ENCODE measurements at places on chromosomes 5 and 9. TPM values are rescaled to one million over a fixed set of nuclear protein-coding genes. Genes with fewer than 3 reads are reported as not detected.

The DPYSL3 gene
- total RNA-seq: 16.4 TPM

The FBP2 gene
- total RNA-seq: not detected

The ANKRD55 gene
- total RNA-seq: not detected

The SLC46A2 gene
- not detected for total RNA-seq

The LURAP1L gene
- 9.4 TPM for total RNA-seq

The ARL14EPL gene
- total RNA-seq: 0.47 TPM

GRCh38 chr5:159010661-159011442 lies 88.9 kb downstream of the EBF1 start:
- no peak for DNase-seq

DNA sequence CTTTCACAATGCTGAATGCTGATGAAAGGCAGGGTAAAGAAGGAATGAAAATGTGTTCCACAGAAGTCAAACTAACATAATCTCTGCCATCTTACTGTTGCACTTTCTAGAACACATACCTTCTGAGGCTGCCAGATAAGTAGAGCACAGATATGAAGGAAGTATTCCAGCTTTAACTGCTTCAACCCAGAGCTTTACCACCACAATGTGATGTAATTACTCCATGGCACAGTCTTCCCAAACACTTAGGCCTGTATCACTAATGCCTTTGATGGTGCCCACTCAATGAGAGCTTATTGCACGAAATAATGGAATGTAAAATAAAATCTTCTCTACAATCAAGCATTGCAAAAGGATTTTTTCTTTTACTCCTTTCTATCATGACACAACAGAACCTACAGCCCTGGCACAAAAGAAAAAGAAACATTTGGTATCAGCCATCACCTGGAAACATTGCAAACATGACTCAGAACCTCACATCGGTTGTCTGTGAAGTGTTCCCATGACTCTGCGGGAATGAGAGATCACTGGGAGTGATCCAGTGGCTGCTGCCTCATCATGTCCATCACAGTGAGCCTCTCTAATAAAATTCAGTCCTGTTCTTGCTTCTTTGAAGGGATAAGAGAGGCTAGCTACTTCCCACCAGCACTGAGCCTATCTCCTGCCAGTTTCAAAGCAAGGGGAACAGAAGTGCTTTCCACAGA lies 385.8 kb downstream of the EFNA5 start:
- DNase-seq: peak; percentile 51

DNA sequence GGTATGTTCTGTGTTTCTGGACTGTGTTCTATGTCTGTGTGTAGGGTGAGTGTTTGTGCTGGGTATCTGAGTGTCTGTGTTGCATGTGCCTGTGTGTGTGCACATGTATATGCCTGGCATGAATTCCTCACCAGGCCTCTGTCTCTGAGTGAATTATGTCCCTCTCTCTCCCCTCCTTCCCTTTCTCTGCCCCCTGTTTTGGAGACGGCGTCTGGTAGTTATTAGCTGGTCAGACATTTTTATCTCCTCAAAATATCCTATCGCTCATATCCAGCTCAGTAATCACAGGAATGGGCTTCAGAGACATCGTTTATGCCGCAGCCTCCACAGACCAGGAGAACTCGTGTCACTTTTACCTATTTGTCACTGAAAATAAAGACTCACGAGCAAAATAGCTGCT lies 483.2 kb upstream of the BRINP1 start:
- no peak for DNase-seq

- DNase-seq: no peak
These were observed 45.7 kb upstream of the PTGS1 start for GRCh38 chr9:122325124-122325523.

- no peak for DNase-seq
These were observed 78.9 kb upstream of the RPS23 start for GRCh38 chr5:82356808-82357671.

- DNase-seq: no peak
These were observed 74.6 kb downstream of the USP20 start for GRCh38 chr9:129909851-129910250.

DNA sequence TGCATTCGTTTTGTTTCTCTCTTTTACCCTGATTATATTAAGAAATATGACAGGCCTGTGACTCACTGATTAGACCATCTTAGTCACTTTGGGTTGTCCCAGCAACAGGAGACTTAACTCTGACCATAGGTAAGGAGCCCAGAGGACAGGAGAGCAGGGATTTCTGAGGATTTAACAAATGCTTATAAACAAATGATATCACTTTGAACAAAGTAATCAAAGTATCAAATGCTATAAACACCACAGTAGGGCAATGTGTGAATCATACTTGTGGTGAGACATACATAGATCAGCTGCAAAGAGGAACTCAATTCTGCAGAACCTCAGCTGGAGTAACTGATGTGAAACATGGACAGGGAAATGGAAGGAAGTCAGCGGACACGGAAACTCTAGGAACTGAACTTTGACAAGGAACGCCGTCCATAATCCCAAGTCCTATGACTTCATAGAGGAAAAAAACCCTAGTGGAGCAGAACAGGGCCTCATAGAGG lies 190.6 kb upstream of the MSX2 start:
- DNase-seq: peak; percentile 12

GRCh38 chr9:15311607-15312006 lies 4.6 kb upstream of the TTC39B start:
- no peak for DNase-seq

DNA sequence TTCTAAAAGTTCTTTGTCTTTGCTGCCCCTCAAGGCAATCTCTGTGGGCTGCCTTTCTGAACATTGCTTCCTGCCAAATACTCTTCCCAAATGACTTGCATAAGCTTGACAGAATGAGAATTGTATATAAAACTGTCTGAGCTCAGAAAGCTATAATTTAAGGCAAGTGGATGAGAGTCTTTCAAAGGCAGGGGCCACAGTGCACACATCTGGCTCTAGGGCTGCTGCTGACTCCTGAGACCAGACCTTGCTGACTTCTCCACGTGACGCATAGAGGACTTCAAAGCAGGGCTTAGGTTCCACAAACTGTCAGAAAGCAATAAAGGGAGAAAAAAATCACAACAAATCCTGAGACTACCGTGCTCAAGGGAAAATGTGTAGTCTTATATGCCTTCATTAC lies 79.4 kb upstream of the DIRAS2 start:
- DNase-seq: no peak

DNA sequence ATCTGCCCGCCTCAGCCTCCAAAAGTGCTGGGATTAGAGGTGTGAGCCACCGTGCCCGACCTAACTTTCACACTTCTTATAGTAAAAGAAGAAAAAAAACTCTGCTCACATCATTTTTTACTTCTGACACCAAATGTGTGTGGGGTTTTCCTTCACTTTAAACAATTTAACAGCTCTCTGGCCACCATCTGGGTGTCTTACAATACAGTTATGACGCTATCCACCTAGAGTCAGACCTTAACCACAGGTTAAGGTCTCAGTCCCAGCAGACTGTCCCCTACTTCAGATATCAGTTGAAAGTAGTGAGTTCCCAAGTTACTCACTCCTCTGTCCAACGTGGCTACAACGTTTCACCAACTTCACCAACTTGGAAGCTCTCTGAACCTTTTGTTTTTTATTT lies 15.4 kb upstream of the ATP6V1G1 start:
- DNase-seq: no peak

GRCh38 chr5:142421621-142422397 lies 97.0 kb upstream of the SPRY4 start:
- DNase-seq: no peak

- DNase-seq: no peak
These were observed 53.0 kb upstream of the PHYKPL start for GRCh38 chr5:178285399-178286225.

DNA sequence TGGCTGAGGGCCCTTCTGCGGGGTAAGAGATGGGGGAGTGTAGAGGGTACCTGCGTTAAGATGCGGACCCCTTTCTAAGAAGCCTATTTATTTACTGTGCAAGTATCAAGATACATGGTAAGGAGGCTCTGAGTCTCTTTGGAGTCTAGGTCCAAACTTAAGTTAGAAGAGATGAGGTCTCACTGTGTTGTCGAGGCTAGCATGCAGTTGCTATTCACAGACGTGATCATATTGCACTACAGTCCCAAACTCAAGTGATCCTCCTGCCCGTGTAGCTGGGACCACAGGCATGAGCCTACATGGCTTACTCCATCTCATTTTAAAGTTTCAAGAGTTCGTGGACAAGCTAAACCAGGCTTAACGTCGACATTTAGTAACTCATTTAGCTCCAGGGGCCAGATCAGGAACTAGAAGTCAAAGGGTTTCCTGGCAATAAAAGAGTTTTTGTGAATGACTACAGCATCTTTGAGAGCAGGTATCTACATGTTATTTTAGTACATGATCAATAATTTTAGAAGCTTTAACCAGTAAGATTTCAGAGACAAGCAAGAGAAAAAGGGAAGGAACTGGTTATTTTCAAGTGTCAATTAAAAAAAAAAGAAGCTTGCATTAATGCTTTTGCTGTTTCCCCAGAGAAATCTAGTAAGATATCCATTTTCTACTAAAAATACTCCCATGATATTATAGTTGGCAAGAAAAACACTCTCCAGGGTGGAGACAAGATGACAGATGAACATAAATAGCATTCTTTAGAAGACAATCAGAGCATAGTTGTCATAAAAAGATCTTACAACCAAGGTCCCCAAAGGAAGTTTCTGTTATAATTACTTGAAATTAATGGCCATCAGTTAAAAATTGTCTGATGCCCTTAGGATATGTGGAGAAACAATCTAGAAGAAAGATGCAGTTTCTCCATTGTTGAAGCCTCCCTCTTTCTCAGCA lies 141.3 kb downstream of the SCAMP1 start:
- DNase-seq: peak; percentile 47

GRCh38 chr9:27437652-27438373 lies 86.3 kb upstream of the IFNK start:
- DNase-seq: no peak

DNA sequence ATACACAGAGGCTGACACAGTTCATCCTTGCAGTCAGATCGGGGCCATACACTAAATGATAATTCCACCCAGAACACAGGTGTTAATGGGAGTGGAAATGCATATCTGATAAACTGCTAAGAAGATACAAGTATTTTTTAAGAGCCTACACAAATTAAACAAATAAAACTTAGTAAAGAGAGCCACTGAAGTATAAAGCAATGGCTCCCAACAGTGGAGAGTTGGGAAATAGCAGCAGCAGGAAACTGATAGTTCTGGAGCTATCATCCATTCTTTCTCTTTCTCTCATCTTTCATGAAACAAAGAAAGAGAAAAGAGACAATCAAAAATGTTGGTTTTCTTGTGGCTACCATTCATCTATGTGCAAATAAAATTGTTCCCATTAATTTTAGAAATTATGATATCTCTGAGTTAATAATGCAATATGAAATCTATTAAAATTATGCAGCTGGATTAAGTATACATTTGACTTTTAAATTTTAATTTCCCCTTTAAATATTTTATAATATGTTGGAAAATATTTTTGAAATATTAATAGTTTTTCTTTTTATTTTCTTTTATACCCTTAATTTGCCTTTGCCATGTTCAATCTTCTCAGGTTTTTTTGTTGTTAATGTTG lies 120.8 kb downstream of the EMB start:
- DNase-seq: no peak

GRCh38 chr5:54985301-54986268 lies at the start of gene ESM1:
Gene ESM1, minus strand, starts transcription at chr5:54985593. Its CDS starts 76 bp downstream, at chr5:54985517.
- DNase-seq: peak; percentile 75

DNA sequence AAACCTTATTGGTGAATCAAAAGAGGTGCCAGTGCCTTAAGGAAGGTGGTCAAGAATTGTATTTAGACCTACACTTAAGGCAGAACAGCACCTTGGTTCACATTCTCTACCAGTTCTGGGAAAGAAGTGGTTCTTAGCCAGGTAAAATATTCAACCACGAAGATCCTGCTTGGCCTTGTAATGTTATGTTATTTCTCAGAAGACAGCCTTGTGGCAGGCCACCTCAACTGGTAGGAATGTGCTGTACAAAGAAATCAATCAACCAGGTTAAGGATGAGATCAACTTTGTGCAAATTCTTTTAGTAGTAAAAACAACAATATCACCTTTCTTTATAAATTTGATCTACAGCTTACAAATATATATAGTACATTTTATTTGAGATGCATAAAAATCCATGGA lies 246.8 kb downstream of the ARRDC3 start:
- DNase-seq: no peak

DNA sequence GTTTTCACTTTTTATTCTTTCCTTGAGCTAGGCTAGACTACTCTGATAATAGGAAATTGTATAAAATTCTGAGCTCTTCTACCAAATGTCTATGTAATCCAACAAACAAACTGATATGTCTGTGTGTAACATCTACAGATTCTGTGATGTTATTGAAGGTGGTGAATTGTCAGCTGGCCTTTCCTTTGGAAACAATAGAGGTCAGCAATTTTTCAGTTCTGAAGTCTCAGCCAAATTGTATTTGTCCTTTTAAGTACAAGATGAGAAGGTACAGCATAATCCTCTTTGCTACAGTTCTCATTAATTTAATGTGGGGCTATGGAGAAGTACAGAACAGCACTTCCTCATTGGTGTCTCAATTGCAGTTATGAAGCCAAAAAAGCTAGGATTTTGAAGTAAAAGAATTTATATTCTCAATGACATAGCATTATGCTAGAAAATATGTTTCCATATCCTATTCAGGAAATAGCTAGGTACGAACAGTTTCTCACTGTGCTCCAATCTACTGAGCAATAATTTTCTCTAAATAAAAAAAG lies 198.0 kb downstream of the HINT1 start:
- DNase-seq: no peak

GRCh38 chr5:105922574-105922973 lies 1748.2 kb downstream of the EFNA5 start:
- no peak for DNase-seq

GRCh38 chr9:107067739-107068416 lies 204.9 kb downstream of the ZNF462 start:
- DNase-seq: no peak

GRCh38 chr5:65191554-65192135 lies 290.1 kb downstream of the ADAMTS6 start:
- DNase-seq: peak; percentile 51

DNA sequence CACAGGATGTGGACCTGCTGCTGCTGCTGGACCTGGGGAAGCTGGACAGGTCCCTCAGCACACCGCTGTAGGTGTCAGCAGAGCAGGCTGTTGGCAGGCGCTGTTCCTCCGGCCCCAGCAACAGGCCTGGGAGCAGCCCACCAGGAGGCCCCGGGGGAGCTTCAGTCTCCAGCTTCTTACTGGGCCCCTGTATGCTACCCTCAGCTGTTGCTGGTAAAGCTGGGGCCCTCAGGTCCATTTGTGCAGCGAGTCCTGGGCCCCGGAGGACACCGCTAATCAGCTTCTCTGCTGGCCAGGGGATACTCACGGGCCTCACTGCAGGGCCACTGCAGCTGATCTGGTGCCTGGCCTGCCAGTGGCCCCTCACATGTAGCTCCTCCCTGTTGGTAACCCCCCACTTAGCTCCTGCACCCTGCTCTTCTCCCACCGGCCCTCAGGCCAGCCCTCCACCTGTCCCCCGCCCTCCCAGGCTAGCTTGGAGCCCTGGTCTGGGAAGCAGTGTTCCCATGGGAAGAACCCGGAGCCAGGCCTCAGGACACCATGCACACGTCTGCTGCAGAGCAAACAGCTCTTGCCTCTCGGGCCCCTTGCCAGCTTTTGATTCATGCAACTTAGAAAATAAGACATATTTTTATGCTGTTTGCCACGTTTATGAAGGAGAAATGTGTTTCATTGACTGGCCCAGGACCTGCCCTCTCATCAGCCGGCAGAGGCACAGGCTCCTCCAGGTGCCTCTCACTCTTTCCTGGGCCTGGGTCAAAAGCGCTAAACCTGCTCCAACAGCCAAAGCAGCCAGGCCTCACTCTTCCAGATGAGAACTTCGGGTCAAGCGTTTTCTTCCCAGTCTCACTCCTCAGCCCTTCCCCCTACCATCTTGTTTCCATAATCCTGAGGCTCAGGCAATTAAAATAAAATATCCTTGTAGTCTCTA lies 61.0 kb upstream of the ADAMTS2 start:
- no peak for DNase-seq

Data from myocyte (in vitro differentiated cells).